Astrocyte (in vitro differentiated cells and primary cell): ENCODE measurements at places on chromosomes 5 and 9.

- peak; percentile 12 for DNase-seq
Measured at GRCh38 chr5:121949885-121950284, 11.9 kb upstream of the SRFBP1 start.

DNA sequence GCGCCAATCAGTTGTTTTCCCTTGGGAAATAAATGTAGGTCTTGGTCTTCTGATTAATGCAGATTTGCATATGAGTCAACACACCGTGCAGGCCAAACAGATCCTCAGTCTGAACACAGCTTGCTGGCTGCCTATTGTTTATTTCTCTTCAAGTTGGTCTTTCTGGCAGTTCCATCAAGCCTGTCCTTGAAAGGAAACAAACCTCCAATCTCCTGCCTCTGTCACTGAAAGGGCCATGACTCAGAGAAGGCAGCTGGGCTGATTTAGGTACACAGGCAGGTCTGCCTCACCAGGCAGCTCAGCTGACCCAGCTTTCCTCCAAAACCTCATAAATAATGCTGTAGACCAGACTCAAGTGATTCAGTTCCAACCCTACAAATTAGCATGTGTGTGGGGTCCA is 175.9 kb downstream of the MAN2A1 start:
- peak; percentile 100 for DNase-seq

DNA sequence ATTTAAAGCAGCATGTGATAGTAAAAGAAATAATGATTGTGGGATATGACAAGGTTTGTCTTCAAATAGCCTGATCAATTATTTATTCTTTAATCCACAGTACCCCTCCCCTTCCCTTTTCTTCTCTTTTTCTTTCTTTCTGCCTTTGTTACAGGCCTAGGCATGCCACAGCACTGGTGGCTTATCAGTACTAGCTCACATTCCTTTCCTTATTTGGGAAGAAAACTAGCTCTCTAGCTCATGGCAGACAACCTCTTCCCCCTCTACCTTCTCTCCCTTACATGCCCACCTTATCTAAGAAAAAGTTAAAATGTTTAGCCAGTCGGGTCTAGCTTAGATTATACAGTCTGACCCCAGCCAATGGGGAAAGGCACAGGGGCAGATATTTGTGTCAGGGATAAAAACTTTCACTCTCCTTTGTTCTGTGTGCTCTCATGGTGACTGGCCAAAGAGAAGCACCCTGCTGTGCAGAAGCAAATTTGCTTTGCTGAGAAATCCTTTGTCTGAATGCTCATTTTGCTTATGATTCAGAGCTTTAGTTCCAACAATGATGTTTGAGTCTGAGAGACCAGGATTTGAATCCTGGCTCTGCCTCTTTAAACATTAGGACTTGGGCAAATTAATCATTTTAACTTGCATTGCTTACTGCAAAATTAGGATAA is 75.8 kb upstream of the CDH12 start:
- DNase-seq: no peak

DNA sequence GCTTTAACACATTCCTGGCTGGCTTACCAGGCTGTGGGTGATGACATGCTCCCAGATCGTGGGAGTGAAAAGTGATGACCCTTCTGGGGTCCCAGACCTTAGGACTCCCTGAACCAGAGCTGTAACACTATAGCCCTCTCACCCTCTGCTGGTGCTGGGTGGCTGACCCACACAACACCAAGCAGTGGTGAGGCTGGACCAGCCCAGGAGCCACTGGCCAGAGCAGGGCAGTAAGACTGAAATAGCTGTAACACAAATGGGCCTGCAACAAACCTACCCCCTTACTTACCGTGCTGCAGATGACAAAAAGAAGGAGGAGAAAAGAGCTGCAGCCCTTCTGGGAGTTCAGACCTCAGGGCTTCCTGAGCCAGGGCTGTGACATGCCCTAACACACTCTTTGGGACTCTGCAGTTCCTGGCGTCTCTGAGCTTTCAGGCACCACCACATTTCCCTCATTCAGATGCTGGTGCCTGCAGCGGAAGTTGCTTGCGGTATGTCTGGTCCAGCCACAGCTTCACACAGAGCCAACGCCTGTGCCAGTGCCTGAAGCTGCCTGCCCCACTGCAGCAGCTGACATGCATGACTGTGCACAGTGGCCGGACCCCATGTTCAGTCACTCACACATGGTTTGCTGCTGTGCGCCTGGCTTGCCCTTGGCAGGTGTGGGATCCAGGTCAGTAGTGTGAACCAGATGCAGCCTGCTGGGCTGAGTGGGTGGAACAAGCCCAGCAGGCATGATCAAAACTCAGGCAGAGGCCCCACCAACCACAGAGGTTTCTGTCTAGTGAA is 1247.4 kb downstream of the EFNA5 start:
- no peak for DNase-seq

DNA sequence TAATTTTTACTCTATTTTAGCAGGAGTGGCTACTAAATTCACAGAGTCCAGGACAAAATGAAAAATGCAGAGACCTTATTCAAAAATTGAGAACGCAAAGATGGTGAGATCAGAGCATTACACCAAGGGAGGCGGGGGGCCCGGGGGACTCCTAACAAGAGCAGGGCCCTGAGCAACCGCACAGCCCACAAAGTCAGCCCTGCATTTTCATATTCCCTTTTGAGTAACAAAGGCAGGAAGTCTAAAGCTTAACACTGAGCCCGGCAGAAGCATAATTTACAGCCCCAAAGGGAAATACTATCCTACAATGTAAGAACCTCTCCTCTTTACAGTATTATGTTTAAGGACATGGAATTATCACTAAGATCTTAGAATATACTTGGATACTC is 69.4 kb downstream of the TLE1 start:
- DNase-seq: no peak

- no peak for DNase-seq
Measured at GRCh38 chr5:33696411-33696810, 195.4 kb downstream of the ADAMTS12 start.

- no peak for DNase-seq
Measured at GRCh38 chr9:33129251-33129885, 37.8 kb downstream of the B4GALT1 start.

DNA sequence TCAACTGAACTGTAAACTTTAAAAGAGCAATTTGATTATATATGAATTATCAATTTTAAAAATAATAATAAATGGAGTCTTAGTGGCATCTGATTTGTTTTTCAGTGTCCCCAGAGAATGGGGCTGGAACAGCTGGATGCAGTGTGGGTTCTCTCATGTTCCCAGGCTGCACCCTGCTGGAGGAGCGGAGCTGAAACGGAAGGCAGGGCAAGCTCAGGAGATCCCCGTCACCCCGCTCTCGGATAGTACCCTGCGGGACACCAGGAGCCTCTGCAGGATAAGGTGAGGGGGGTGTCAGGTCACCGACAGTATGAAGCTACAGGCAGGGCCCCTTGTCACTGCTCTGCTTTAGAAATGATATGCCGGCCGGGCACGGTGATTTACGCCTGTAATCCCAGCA is 57.3 kb downstream of the S1PR3 start:
- DNase-seq: no peak

DNA sequence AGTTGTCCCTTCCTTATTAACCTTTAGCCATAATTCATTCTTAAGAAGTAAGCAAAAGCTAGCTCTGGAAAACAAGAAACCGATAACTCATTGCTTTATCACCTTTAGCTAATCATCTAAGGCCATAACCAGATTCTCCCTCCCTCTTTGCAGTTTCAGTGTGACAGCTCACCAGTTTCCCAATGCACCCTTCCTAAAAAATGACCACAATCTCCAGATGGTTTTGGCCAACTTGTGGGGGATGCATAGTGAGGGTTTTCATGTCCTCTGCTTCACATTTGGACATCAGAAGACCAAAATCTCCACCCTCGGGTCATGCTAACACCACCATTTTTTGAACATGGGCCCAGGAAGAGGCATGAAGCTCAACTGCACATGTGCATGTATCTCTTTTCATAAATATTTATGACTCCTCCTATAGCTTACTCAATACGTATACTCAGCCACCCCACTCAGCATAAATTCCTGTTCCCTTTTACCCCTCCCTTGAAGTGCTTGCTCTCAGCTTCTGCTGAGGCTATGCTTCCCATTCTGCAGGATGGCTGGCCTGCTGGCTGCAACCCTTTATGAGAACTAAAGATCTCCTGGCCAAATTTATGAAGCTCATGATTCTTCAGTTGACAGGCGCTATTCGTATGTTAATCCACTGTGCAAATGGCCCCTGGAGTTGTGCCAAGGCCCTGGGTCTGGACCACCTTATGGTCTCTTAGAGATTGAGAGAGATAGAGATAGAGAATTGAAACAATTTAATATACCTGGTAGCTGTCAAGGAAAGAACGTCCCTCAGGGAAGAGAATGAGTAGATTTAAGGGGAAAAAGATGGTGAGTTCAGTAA is 14.8 kb downstream of the PPP3R2 start:
- DNase-seq: no peak

- DNase-seq: no peak
Measured at GRCh38 chr5:68883436-68883835, 210.4 kb upstream of the SLC30A5 start.

DNA sequence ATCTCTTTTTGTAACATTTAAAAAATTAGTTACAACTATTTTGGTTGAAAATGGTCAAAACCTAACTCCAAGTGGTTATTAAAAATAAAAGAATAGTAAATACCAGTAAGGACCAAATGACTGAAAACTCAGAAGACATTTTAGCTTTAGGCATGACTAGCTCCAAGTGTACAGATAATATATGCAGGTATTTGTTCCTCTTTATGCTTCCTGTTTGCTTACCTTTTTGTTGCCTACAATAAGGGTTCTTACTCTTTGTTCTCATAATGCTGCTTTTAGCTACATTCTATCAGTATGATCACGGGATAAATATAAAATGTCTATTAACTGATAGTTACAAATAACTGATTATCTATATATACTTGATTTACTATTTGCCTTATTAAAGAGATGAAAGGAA is 259.6 kb downstream of the CDH12 start:
- no peak for DNase-seq

- peak; percentile 29 for DNase-seq
Measured at GRCh38 chr9:107847978-107848964, 358.7 kb upstream of the KLF4 start.

- peak; percentile 20 for DNase-seq
Measured at GRCh38 chr9:117763314-117763713, 59.1 kb downstream of the TLR4 start.

- no peak for DNase-seq
Measured at GRCh38 chr5:179276838-179277395, 68.3 kb downstream of the ADAMTS2 start.

- no peak for DNase-seq
Measured at GRCh38 chr9:86093788-86094555, 5.4 kb downstream of the GOLM1 start.

GRCh38 chr9:115254287-115255180 is 136.6 kb upstream of the TNC start:
- no peak for DNase-seq

DNA sequence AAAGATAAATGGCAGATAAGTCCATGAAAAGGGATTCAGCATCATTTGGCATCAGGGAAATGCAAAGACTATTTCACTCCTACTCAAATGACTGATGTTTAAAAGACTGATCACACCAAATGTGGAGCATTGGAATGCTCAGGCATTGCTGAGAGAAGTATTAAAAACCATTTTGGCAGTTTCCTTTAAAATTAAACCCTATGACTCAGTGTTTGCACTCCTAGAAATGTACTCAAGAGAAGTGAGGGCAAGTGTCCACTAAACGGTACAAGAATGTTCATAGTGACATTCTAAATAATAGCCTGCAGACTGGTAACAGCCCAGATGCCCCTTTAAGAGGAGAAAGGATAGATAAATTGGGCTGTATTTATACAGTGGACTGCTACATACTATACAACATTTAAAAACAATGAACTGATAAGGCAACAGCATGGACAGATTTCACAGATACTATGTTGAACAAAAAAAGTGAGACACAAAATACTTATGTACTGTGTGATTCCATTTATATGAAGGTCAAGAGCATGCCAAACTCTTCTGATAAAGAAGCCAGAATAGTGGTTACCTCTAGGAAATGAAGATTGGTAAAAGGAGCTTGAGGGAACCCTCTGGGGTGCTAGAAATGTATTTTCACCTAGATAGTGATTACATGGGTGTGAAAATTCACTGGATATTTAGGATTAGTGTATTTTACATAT is 24.6 kb downstream of the APC start:
- DNase-seq: peak; percentile 63

DNA sequence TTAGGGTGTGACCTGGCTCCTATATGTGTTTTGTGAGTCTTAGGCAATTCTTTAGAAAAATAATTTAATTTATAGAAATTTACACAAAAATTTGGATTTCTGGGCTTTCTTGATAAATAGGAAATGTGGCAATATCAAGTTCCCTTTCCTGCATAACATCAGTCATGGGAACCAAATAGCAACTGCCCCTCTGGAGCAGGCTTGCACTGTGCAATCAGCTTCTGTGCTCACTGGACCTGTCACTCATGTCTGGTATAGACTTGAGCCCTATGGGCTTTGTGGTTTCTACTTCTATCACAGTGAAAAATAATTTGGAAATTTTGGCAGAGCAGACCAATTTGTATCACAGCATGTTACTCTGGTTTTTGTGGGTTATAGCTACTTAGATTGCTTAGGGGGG is 131.7 kb downstream of the ADGRV1 start:
- no peak for DNase-seq

- no peak for DNase-seq
Measured at GRCh38 chr5:141623186-141623585, 4.4 kb upstream of the DIAPH1 start.

DNA sequence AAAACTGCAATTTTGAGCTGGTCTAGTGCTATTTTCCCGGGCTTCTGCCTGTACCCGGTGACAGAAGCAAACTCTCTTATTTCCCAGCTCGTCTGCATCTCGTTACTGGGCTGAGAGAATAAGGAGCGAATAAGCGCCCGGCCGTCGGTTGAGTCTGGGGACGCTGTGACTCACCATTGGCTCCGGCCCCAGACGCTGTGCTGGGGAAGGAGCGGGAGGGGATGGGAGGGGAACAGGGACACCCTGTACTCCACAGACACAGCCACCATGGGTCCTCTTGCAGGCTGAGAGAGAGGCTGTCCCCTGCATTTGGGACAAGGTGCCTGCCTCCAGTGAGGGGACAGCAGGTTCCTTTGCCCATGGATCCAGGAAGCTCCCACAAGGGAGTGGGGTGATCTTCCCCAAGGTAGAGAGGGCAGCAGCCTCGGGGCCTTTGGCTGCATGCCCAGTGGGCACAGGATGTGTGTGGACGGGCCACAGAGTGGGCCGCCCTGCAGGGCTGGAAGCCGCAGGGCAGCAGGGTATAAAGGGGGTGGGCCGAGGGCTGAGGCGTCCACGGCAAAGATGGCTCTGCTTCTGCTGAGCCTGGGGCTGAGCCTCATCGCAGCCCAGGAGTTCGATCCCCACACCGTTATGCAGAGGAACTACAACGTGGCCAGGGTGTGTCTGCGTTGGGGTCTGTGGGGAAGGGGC is at the start of gene LCN9:
TSS of gene LCN9 (plus strand) at position 552 of the 693 bp plus-strand sequence. CDS start at position 565, 13 bp downstream.
- no peak for DNase-seq
